ENCODE measurements at places on chromosomes 5 and 9. TPM values are rescaled to one million over a fixed set of nuclear protein-coding genes. Genes with fewer than 3 reads are reported as not detected.

DNA sequence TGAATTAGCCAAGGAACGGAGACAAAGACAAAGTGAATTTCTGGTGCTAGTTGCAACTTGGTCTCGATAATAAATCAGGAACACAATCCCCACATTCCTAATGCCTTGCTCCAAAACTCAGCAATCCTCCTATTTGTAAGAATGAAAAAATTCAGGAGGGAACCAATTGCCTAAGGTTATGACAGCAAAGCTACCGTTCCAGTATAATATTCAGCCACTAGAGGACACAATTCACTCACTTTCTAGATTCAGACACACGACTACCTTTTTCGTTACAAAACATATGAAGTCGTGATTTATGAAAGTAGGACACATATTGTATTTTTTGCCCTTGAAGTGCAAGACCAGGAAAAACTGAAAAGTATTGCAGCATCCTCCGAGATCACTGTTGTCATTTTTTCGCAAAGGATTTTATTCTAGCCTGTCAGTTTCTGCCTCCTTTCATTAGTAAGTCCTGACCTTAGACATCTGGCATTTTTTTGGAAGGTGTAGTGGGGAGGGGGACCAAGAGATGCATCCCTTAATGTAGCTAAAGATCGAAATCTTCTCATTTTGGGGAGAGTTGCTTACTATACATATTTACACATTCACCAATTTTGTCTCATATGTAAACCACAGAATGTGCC, 133.1 kb downstream of the DOCK8 start:
- no peak for DNase-seq

GRCh38 chr9:96612105-96612965, 7.3 kb downstream of the CDC14B start:
- DNase-seq = no peak

DNA sequence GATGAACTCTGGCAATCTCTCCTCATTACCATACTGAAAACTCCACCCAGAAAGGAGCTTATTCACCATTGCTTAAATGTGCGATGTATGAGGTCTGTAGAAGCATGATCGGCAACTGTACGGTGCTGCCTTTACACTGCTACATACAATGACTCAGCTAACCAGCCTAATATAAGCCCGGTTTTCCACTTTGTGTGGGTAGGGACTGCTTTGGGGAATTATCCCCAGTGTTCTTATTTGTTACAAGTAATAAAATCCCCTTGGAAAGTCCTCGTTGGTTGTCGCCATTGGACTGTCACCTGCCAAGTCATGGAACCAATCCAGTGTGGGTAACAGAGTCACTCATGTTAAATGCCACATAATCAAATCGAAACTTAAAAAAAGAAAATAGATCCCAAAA, 23.5 kb upstream of the TENT2 start:
- no peak for DNase-seq

DNA sequence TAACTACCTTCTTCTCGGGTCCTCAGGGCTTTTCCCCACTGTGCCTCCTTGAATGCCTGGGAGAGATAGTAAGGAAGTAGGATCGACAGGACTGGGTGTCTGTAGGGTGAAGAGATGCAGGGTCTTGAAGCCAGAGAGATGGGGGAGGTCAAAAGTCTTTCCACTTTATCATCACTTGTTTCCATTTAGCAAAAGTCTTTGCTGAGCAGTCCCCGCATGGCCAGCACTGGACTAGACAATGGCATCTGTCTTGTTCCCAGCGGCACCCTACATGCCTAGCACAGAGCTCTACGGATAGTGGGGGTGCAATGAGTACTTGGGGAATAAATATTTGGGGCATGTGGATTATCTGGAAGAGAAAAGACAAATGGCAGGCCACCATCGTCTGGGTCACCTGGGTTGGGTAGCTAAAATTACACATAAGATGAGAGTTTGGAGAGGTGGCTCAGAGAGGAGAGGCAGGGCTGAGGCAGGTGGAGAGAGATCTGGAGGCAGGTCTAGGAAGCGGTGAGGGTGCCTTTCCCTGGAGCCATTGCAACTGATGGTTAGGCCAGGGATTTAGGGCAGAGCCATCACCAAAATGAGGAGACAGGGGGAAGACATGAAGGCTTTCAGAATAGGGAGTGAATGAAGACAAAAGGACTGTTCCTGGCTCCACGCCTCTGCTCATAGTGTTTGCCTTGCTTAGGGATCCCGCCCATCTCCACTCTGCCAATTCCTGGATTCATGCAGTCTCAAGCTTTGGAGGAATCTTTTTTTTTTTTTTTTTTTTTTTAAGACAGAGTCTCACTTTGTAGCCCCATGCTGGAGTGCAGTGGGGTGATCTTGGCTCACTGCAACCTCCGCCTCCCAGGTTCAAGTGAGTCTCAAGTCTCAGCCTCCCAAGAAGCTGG, 250.8 kb upstream of the KLF4 start:
- DNase-seq = no peak

Gene SAXO1
- 0.31 TPM for total RNA-seq

Gene IL4
- 6.8 TPM for total RNA-seq

DNA sequence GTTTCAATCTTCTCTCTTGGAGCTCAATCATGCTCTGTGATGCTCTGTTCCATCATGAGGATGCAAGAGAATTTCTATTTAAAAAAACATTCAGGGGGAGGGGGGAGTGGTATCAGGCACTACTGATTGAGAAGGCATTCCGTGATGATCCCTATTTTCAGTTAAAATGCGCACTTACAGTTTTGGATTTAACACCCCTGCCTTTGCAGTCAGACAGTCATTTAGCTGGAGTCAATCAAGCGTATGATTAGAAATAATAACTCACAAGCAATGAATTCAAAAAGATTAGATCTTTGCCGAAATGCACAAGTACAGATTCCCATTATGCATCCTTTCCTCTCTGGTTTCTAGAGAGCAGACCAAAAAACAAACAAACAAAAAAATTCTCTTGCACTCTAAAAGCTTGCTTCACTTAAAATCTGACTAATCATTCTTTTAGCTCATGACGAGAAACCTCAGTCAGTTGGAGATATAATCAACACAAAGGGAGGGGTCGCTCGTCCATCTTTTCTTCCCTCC, 55.4 kb downstream of the EFNA5 start:
- no peak for DNase-seq

GRCh38 chr5:3261081-3261480, 334.6 kb upstream of the IRX1 start:
- DNase-seq = no peak

- no peak for DNase-seq
Measured at GRCh38 chr5:157566902-157567489, 8.6 kb downstream of the ADAM19 start.

Gene FOXD4L3
- not detected for total RNA-seq

DNA sequence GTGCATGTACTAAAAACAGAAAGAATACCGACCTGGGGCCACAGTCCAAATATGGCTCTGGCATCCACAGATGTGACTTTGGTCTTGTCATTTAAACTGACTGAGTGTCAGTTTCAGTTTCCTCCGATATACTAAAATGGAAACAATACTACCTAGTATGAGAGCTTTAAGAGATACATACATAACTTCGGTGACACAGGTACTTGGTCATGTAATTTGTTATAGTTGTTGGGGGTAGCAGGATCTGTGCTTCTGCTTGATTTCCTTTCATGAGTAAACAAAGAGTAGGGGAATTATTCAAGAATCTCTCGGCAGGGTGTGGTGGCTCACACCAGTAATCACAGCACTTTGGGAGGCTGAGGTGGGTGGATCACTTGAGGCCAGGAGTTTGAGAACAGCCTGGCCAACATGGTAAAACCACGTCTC, 32.1 kb downstream of the MTMR12 start:
- DNase-seq = peak; percentile 73

Gene ORM2
- total RNA-seq = not detected

- no peak for DNase-seq
Measured at GRCh38 chr5:40775846-40776657, 20.3 kb upstream of the TTC33 start.

- no peak for DNase-seq
Measured at GRCh38 chr9:97874624-97875023, 21.6 kb downstream of the FOXE1 start.

Measured in activated CD4-positive, alpha-beta memory T cell treated with anti-CD3 and anti-CD28 coated beads for 36 hours (primary cell).